ENCODE measurements at places on chromosomes 1 and 21. TPM values are rescaled to one million over a fixed set of nuclear protein-coding genes. Genes with fewer than 3 reads are reported as not detected.

Gene TFF2
- total RNA-seq: 0.52 TPM

Gene DIO1
- not detected for total RNA-seq

Gene C1orf53
- 9.5 TPM for total RNA-seq

Gene ILDR2
- not detected for total RNA-seq

Gene ARHGAP29
- total RNA-seq: 123 TPM

Gene GUCA2B
- total RNA-seq: not detected

DNA sequence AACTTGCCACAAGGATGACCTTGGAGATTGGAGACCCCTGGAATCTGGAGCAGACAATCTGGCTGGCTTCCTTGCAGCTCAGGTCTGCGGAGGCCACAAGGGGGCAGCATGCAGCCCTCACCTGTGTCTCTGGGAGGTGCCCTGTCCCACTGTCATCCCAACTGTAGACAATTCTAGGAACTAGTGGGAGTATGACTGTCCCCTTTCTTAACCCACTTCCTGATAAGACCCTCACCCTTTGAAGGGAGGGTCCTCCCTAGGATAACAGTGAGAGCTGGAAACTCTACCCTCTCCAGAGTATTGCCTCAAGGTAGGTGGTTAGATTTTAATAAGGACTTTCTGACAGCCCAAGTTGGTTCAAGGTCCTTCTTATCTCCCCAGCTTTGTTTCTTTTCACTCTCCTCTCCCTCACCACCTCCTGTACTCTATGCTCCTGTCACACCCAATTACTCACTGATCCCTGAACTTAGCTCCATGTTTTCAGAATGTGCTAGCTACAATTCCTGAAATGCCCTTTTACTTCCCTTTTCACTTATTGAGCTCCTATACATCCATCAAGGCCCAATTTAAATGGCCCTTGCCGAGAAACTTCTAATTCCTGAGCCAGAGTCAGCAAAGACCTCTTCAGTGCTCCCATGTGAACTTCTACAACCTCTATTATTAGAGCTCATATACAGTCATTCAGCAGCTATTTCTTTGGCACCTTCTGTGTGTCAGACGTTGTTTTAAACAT lies 9.2 kb upstream of the KCNQ4 start:
- DNase-seq: peak; percentile 38
- no peak overlapping the region for H3K4me3 ChIP-seq
- H3K4me1 ChIP-seq: no peaks in the 10 kb centered on the region
- H3K36me3 ChIP-seq: no peaks in the 10 kb centered on the region
- no peak overlapping the region for H3K27ac ChIP-seq

DNA sequence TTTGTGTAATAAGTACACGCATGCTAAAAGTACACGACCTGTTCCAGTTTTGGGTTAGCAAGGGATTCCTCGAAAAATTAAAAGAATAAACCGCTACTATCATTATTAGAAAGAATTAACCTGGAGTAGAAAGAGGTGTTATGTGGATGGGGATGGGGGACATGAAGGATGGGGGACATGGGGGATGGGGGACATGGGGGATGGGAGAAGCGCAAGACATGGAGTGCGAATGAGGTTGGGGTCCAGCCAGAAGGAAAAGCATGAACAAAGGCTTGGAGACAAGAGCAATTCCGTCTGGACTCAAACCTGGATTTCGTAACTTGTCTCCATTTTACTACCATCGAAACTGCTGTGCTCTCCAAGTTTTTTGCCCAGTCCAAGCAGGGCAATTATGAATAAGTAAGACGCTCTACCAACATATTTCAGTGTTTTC lies 591 bp upstream of the KDM1A start:
- H3K4me1 ChIP-seq: peaks cover 31% of the 10 kb centered on the region
- no peaks in the 10 kb centered on the region for H3K27me3 ChIP-seq
- H3K27ac ChIP-seq: peak overlapping the region; percentile 88
- no peak for DNase-seq
- H3K4me3 ChIP-seq: peak overlapping the region; percentile 86

DNA sequence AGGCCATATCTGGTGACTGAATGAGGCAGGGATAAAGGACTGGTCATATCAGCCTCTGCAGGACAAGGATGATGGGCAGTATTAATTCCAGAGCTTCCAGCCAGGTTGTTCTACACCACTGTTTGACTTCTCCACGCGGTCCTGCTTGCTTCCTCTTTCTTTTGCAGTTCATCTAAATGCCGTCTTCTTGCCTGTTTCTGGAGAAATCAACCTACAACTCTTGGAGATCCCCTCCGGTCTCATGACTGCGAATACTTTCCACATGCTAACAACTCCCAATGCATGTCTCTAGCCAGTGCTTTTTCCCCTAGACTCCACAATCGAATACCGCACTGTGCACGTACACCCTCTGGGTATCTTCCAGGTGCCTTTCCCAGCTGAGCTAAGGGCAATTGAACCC lies 14.1 kb upstream of the TIAM1 start:
- H3K27me3 ChIP-seq: no peaks in the 10 kb centered on the region
- peaks cover 50% of the 10 kb centered on the region for H3K4me1 ChIP-seq
- H3K4me3 ChIP-seq: no peak overlapping the region
- no peaks in the 10 kb centered on the region for H3K36me3 ChIP-seq

DNA sequence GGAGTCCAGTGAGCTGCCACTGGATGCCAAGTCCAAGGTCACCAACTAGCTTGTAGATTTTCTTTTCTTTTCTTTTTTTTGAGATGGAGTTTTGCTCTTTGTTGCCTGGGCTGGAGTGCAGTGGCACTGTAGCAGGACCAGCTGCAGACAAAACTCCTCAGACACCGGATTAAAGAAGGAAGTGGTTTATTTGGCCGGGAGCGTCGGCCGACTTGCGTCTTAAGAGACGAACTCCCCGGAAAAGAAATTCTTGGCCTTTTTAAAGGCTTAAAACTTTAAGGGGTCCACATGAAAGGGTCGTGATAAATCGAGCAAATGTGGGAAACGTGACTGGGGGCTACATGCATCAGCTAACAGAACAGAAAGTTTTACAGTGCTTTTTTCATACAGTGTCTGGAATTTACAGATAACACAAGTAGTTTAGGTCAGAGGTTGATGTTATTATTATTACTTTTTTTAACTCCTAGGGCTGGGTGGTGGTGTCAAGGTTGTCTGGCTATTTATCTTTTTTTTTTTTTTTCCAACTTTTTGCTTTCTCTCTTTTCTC lies 36.4 kb upstream of the CFAP126 start:
- H3K4me3 ChIP-seq: no peak overlapping the region
- H3K36me3 ChIP-seq: no peaks in the 10 kb centered on the region
- no peak for DNase-seq
- no peaks in the 10 kb centered on the region for H3K27me3 ChIP-seq

DNA sequence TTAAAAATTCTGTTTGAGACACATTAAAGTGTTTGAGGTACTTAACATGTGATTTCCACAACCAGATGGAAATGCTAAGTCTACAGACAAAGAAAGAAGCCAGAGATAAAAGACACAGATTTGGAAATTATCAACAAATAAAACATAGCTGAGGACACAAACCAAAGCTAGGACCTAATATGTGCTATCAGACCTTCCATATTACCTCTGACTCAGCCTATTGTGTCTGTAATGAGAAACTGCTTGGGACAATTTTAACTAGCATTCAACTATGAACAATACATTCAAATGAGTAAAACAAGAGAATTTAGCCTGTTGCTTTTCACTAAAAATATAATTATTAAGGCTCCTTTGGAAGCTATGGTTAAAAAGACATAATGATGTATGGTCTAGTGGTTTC lies 54.6 kb downstream of the WNT2B start:
- DNase-seq: no peak
- no peak overlapping the region for H3K4me3 ChIP-seq
- H3K4me1 ChIP-seq: no peaks in the 10 kb centered on the region

DNA sequence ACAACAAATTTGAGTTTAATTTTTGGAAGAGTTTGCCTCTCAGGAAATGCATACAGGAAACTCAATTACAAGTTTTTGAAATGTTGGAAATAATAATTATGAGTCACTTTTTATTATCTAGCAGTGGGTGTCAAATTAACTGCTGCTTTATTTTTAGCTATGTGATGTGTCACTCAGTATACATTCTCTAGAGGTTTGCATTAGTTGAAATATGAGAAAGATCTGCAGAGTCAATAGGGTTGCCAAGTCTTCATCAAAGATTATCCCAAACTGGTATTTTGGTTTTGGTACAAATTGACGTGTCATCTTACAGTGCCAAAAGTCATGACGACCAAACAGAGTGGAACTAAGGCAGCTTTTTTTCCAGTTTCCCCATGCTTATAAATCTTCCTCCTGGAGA lies 54.3 kb upstream of the DIPK1A start:
- peaks cover 61% of the 10 kb centered on the region for H3K4me1 ChIP-seq
- H3K36me3 ChIP-seq: no peaks in the 10 kb centered on the region
- H3K27ac ChIP-seq: peak overlapping the region; percentile 93
- peak; percentile 16 for DNase-seq
- peak overlapping the region; percentile 32 for H3K4me3 ChIP-seq

DNA sequence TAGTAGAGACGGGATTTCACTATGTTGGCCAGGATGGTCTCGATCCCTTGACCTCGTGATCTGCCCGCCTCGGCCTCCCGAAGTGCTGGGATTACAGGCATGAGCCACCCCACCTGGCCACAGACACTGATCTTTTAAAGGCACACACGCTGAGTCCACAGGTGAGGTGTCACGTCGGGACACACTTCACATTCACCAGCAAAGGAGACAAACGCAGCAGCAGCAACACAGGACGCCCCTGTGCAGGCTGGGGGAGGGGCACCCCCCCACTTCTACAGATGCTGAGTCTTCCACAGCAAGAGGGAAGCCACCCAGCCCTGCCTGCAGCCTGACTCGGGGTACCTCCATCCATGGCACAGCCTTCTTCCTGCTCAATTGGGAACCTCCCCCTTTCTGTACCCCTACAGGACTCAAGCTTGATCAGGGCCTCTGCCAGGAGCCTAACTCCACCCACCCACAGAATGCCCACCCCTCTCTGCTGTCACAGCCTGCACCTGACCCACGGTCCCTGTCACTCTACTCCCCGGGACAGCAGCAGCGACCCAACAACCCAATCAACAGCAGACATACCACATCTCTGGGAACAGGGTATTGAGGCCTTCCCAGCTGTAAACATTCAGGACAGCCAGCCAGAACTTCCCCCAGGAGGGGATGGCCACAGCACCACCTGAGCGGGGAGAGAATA lies 9.5 kb downstream of the LSS start:
- no peak for DNase-seq
- H3K27me3 ChIP-seq: no peaks in the 10 kb centered on the region
- H3K4me3 ChIP-seq: no peak overlapping the region
- H3K36me3 ChIP-seq: no peaks in the 10 kb centered on the region

All from PC-9 (cell line).